Breast epithelium (tissue), 4 donors: ENCODE measurements at places on chromosomes 3 and 15.

- no peak for DNase-seq
Observed at GRCh38 chr3:61877359-61878138, 316.2 kb downstream of the PTPRG start.

GRCh38 chr3:43796041-43796596, 105.4 kb downstream of the ABHD5 start:
- no peak for DNase-seq

DNA sequence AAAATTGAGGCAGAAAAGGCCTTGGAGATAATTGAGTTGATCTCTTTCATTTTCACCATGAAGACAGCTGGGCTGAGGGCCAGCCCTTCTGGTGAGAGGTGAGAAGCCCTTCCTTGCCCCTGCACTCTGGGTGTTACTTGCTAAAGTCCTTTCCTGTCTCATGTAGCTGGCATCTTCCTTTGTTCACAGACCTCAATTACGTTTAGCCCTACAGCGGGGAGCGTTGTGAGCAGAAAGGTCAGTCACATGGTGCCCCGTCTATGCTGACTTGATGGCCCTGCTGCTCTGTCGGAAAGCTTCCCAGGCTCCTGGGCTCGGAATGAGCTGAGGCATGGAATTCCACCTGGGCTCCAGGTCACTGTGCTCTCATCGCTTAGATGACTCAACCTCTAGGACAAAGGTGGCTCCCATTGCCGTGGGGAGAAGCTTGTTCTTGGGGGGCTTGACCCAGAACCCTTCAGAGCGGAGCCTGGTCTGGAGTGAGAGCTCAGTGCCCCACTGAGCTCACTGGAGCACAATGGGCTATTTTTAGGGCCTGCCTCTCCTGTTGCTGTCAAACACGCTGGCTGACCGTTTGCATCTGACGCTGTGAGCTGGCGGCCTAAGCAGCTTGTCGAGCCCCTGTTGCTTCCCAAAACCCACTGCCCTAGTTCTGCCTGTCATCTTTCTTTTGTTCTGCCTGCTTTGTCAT, 47.0 kb downstream of the RPLP1 start:
- DNase-seq = no peak

DNA sequence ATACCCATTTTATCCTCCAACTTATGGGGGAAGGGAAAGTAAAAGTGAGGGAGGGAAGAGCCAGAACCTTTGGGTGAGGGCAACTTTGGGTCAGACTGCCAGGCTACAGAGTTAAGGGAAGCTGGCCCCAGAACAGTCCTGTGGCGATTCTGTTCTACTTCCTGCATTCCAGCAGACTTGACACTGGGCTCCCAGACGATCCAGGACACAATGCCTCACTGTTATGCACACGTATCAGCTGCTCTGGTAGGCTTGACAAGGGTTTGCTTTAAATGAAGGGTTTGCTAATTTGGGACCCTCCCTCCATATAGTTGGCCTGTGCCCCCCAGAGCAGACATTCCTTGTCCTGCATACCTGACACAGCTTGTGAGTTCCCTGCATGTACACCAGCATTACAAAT, 10.7 kb downstream of the GORASP1 start:
- no peak for DNase-seq

DNA sequence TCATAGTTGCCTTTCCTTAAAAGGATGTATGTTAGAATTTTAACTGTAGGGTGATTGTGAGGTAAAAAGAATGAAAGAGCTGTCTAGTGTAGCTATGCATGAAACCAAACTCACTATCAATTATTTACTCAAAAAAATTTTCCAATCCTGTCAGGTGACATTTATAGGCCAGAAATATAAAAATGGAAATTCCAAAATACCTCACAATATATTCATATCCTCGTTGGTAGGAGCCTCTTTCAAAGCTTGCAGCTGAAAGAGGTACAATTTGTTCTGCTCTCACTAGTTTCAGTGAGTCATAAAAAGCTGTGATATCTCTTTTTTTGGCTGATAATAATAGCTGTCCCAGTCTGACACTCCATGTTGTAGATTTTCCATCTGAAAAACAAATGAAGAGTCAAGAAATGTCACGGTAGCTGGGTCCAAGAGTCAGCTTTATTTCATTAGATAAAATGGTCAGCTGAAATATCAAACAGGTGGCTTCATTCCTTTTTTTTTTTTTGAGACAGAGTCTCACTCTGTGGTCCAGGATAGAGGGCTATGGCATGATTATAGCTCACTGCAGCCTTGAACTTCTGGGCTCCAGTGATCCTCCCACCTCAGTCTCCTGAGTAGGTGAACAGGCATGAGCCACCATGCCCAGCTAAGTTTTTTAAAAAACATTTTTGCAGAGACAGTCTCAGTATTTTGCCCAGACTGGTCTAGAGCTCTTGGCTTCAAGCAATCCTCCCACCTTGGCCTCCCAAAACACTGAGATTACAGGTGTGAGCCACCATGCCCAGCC, 50.8 kb upstream of the XRN1 start:
- no peak for DNase-seq
